SIG-M5 (cell line): ENCODE measurements at places on chromosomes 2 and 18.

GRCh38 chr2:187906021-187906420 lies 351.8 kb upstream of the TFPI start:
- DNase-seq: no peak

GRCh38 chr2:170034596-170034995 lies 143.4 kb upstream of the MYO3B start:
- DNase-seq: no peak

DNA sequence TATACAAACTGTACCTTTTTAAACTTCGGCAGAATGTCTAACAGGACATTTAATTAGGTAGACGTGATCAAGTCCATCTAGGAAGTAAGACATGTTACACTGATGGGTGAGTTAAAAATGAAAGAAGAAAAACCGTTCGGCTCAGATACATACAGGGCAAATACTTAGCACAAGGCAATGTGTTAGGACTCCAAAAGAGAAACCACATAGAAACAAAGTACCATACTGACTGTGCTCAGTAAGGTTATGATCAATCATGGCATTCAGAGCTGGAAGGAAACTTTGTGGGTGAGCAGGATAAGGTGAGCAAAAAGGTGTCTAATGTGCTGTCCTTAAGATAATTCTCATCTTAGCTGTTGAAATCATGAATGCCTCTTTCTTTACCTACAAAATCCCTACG lies 211.9 kb downstream of the STK39 start:
- DNase-seq: no peak

- DNase-seq: no peak
Measured at GRCh38 chr2:159936471-159936870, 125.9 kb downstream of the PLA2R1 start.

- DNase-seq: no peak
Measured at GRCh38 chr2:42795275-42795674, 2.9 kb upstream of the HAAO start.

GRCh38 chr2:128317181-128317898 lies 1.3 kb downstream of the HS6ST1 start:
- DNase-seq: no peak

DNA sequence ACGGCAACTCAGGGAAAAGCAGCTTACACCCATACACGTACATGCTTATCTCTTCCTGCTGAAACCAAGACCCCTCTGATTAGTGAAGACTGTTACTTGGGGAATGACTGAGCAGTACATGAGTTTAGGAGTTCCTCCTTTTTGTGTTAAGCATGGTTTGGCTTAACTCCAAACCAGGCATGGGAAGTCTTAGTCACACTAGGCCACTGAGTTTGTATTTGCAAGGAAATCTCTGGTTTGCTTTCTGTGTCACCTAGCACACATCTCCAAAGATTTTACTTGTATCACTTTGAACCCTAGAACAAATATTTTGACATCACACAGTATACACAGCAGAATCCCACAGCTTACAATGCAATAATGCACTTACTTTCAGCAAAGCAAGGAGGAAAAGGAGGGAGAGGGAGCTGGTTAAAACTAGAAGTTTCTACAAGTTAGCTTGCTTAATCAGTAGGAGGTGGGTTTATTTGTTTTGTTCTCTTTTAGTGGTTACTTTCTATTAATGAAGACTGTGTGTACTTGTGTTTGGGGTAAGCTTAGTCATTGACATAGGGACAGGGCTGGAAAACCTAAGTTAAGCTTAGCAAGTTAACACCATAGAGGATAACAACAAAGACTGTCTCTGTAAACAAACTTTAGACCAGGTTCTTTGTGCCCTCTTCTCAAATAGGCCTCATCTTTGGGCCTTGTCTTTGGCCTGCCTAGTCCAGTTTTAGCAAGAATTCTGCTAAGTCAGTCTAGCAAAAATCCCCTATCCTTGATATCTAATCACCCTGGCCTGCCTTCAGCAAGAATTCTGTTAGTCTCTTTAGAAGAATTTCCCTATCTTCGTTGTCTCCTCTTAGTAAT lies 219.4 kb downstream of the MREG start:
- peak; percentile 96 for DNase-seq

GRCh38 chr2:120923426-120923825 lies 187.8 kb downstream of the GLI2 start:
- no peak for DNase-seq

- no peak for DNase-seq
Measured at GRCh38 chr2:169546756-169547155, 26.9 kb downstream of the FASTKD1 start.

DNA sequence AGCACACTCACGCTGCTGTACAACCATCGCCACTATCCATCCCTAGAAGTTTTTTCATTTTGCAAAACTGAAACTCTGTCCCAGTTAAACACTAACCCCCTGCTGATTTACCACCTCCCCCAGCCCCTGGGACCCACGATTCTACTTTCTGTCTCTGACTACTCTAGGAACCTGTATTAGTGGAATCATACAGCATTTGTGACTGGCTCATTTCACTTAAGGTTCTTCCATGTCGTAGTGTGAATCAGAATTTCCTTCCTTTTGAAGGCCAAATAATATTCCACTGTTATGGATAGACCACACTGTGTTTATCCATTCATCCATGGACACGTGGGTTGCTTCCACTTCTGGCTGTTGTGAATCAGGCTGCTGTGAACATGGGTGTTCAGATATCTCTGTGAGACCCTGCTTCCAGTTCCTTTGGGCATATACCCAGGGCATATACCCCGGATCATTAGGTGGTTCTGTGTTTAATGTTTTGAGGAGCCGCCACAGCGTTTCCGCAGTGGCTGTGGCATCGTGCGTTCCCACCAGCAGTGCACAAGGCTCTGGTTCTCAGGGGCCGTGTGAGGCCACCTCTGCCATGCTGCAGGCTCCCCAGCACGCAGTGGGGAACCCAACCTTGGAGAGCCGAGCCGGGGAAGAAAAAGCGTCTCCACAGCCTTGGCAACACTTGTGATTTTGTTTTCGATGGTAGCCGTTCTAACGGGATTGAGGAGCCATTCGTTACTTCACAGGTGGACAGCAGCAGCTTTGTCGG lies 10.1 kb downstream of the RAMP1 start:
- DNase-seq: no peak

- no peak for DNase-seq
Measured at GRCh38 chr2:33267756-33268155, 208.7 kb upstream of the RASGRP3 start.

DNA sequence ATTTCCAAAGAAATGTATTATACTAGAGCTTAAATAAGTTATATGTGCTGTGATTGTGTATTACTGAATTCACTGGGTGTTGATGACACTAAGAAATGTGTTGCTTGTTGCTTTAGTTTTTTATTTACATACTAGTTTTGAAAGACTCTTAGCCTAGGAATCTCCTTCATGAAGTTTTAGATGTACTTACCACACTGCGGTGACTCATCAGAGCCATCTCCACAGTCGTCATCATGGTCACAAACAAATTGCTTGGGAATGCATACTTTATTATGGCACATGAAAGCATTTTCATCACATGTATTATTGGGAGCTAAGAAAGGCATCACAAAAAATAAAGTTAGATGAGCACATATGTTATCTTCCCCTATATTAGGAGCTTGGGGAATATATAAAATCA lies 1624.2 kb downstream of the LRP1B start:
- no peak for DNase-seq

GRCh38 chr2:197801033-197801432 lies 3.4 kb upstream of the PLCL1 start:
- DNase-seq: no peak

GRCh38 chr2:166163775-166164174 lies 36.0 kb upstream of the SCN1A start:
- DNase-seq: no peak
